Spinal cord (tissue), 10 donors: ENCODE measurements at places on chromosomes 1 and 21. TPM values are rescaled to one million over a fixed set of nuclear protein-coding genes. Genes with fewer than 3 reads are reported as not detected.

The TNFSF4 gene
- total RNA-seq: 2.7 TPM

The RIMS3 gene
- 33.6 TPM for total RNA-seq

The TSPAN1 gene
- 0.28 TPM for total RNA-seq

The RAD54L gene
- 3.9 TPM for total RNA-seq

The OLFML3 gene
- 64.9 TPM for total RNA-seq

The NES gene
- 37.9 TPM for total RNA-seq

The PRR9 gene
- total RNA-seq: not detected

The PALMD gene
- total RNA-seq: 12.1 TPM

The NTRK1 gene
- total RNA-seq: 2.6 TPM

The LMOD1 gene
- 1.9 TPM for total RNA-seq

The MAN1C1 gene
- total RNA-seq: 18.4 TPM

The WDR64 gene
- not detected for total RNA-seq

The E2F2 gene
- total RNA-seq: 3.7 TPM

The TSTD1 gene
- total RNA-seq: 25.5 TPM
